ENCODE measurements at places on chromosomes 1 and 21.

DNA sequence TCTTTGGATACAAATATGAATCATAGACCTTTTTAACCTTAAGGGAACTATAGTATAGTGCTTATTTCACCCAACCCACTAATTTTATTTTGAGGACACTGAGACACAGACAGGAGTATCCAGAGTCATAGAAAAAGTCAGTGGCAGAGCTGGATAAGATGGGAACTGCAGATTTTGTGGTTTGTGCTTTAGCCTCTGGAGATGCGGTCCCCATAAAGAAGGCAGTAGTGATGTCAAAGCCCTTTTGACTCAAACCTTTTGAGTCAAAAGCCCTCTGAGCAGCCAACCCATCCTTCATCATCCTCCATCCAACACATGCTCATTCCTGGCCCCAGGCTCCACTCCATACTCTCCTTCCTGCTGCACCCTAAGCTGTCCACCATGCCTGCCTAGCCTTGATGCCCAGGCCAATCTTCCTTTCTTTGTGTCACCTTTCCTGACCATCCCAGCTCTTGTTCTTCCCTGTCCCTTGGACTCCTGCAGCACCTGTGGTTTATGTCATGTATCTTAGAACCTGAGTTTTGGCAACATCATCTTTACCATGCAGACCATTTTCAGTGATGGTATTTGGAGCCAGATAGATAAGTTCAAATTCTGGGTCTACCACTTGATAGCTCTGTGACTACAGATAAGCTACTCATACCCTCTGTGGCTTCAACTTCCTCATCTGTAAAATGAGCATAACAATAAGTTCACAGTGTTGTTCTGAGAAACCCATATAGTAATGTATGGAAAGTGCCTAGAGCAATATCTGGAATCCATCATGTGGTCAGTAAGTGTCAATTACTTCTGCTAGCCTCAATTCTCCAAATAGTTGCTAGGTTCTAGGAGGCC is 20.1 kb downstream of the SLAMF1 start:
- no peak for DNase-seq

- DNase-seq: peak; percentile 80
These were observed 6.0 kb upstream of the LY9 start for GRCh38 chr1:160789702-160790611.

DNA sequence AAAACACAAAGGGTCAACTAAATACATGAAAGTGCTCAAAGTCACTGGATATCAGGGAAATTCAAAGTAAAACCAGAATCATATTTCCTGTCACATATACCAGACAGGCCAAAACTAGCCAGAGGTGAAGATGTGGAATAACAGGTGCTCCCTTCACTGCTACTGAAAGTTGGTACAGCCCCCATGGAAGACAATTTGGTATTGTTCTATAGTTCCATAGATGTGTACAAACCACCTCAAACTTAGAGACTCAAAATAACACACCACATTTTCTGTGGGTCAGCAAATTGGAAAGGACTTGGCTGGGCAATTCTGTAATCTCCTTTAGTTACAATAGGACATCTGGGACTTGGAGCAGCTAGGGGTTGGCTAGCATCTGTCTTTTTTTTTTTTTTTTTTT is 24.5 kb upstream of the SOAT1 start:
- DNase-seq: no peak

DNA sequence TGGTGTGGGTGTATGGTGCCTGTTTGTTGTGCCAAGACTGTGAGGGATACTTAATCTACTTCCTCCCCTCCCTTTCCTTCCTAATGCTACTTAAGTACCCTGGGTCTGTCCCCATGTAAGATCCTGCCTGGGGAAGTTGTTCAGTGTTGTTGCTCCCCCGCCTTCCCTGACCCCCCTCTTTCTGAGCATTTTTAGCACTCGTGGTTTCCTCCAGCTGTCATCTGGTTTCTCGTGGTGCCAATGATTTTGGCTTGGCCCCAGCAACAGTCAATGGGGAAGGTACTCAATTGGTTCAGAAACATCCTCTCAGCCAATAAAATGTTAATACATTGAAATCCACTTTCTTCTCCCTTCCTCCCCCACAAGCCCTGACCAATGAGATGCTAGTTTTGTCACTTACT is 8.0 kb upstream of the B4GALT3 start:
- DNase-seq: peak; percentile 99

DNA sequence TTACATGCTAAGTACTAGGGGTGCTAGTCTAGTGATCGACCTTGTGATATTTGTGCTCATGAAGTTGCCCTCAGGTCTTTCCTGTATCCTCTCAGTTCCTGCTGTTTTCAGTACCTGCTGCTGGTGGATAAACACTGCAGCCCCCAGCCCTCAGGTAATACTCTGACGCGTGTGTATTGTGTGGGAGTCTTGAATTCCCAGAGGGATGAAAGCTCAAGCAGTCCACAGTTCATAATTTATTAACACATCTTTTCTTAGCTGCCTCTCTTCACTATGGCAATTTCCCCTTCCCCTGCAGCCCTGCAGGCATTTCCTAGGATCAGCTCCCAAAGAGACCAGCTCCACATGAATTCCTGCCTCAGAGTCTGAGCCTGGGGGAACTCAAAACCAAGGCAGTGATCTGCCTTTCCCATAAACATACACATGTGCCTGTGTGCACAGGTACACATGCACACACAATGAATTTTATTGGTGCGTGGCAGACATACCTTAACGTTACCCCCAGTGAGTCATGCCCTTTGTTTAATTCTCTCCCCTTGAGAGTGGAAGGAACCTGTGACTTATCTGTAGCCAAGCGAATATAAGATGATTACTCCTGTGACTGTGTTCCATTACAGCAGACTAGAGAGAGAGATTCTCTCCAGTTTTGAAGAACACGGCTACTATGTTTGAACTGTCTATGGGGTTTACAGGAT is 14.1 kb upstream of the HMGCS2 start:
- DNase-seq: no peak

GRCh38 chr1:65762081-65762862 is 30.4 kb upstream of the PDE4B start:
- no peak for DNase-seq

GRCh38 chr21:35905096-35905962 is 155.0 kb downstream of the SETD4 start:
- DNase-seq: peak; percentile 78

DNA sequence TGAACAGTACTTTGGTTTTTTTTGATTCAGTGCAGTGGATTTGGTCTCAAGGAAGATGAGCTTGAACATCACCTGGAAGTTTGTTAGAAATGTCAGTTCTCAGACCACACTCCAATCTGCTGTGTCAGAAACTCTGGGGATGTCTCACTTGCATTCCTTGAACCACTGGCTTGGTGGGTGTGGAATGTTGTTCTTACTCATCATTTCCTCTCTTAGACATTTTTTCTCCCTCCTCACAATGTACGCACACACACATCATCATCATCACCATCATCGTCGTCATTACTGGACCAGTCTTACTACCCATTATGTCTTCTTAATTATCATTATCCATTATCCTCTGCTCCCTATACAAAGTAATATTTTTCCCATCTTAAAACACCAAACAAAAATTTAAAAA is 91.9 kb upstream of the KCNK2 start:
- no peak for DNase-seq

DNA sequence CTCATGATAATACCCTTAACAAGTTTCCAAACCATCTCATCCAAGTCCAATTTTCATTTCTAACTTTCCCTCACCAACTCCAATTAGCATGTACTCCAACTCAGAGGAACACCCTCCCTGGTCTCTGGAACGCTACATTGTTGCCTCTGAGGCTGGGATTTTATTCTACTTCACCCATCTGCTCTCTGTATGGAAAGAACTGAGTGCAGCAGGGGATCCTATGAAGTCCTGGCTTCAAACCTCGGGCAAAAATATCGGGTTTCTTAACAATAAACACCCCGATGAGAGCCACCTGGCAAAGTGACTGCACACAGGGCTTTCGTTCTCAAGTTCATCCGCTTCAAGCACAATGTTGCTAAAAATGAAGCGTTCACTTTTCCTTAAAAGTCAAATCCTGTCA is 99.6 kb downstream of the CRB1 start:
- DNase-seq: no peak
